ENCODE measurements at places on chromosomes 2 and 18. TPM values are rescaled to one million over a fixed set of nuclear protein-coding genes. Genes with fewer than 3 reads are reported as not detected.

Gene RGPD8
- 8.4 TPM for total RNA-seq

Gene B3GNT7
- not detected for total RNA-seq

Gene RTKN
- 3.7 TPM for total RNA-seq

Gene BUB1
- 88.5 TPM for total RNA-seq

Gene TCF23
- total RNA-seq: 0.05 TPM

Gene DCDC2C
- not detected for total RNA-seq

Gene RNF138
- total RNA-seq: 67.8 TPM

Gene PLEKHH2
- 0.10 TPM for total RNA-seq

Gene ZAP70
- 346 TPM for total RNA-seq

Gene SCN9A
- 3.5 TPM for total RNA-seq

Gene TEX44
- total RNA-seq: not detected

Gene IL36G
- total RNA-seq: 0.29 TPM

Gene PLGLB2
- total RNA-seq: 5.7 TPM

Gene CD28
- total RNA-seq: 124 TPM

Gene PSD4
- total RNA-seq: 338 TPM

Gene LOXL3
- total RNA-seq: 0.78 TPM

Gene CD207
- not detected for total RNA-seq

Gene ITSN2
- total RNA-seq: 90.8 TPM

Gene UGT1A5
- not detected for total RNA-seq

Gene RAD51AP2
- total RNA-seq: not detected

Gene FLACC1
- 2.4 TPM for total RNA-seq
